Cerebellar nuclear complex (tissue), 1 donor: ENCODE measurements at places on chromosomes 1 and 21.

GRCh38 chr1:222288053-222288452, 259.9 kb downstream of the HHIPL2 start:
- no peak for DNase-seq

DNA sequence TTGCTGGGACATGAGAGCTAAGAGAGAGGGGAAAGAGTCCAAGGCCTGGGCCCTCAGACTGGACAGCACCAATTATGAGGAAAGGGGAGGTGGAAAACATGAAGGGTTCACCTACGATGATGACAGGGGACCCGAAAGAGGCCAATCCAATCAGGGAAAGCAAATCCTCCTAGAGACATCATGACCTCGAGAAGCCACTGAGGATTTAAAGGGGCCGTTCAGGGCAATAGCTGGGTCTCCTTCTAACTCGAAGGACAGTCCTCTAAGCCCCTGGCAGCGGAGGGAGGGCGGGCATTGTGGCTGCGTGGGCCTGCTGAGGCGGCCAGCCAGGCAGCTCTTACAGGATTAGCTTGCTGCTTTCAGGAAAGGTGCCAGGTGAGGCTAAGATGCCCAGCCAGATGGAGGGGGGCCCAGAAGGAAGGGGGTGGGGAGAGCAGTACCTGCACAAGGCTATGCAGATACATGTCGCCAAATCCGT, 7.4 kb downstream of the MEF2D start:
- DNase-seq: peak; percentile 58

GRCh38 chr1:202202500-202203168, 9.0 kb downstream of the LGR6 start:
- DNase-seq: peak; percentile 75

GRCh38 chr21:43692949-43693348, 26.0 kb upstream of the PDXK start:
- no peak for DNase-seq

DNA sequence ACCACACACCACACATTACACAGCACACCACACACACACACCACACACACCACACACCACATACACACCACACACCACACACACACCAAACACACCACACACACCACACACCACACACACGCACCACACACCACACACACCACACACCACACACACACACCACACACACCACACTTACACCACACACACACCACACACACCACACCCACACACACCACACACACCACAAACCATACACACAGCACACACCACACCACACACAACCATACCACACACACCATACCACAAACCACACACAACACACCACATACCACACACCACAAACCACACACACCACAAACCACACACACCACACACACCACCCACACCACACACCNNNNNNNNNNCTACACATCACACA, 40.9 kb upstream of the SIK1 start:
- DNase-seq: no peak

GRCh38 chr1:204889681-204890383, 19.2 kb downstream of the NFASC start:
- no peak for DNase-seq
